Activated CD4-positive, CD25-positive, alpha-beta regulatory T cell treated with anti-CD3 and anti-CD28 coated beads, Interleukin-2, amount 50 U/mL, for 72 hours (primary cell): ENCODE measurements at places on chromosomes 3 and 15.

DNA sequence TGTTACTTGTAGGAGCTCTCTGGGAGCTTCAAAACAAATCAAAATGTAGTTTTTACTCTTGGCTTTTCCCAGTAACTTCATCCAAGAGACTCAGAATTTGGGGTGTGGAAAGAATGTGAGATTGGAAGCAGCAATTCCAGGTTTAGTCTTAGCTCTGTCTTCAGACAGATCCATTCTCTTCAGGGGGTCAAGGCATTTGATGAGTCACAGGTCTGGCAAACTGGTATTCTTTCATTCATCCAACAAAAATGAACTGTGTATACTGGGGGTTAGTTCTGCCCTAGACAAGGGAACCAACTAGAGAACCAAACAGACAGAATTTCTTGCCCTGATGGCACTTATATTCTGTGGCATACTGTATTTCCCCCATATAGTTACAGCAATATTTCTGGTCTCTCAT is 36.3 kb upstream of the CADPS start:
- DNase-seq, result no peak

- no peak for DNase-seq
Observed at GRCh38 chr3:53729618-53730017, 116.6 kb downstream of the CHDH start.

DNA sequence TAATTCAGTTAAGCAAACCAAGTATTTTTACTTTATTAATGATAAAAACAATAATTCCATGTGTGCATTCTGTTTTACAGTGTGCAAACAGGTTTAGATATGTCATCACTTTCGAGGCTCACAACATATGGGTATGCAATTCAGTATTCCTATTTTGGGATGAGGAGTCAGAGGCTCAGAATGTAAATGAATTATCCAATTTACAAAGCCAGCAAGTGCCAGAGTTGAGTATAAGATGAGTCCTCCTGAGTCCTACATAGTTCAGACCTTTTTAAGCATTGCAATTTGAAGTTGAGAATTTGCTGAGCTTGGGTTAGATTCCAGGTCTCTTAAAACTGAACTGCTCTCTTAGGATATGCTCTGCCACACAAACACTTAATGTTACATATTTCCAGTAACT is 424.2 kb upstream of the ROBO2 start:
- DNase-seq, result no peak

DNA sequence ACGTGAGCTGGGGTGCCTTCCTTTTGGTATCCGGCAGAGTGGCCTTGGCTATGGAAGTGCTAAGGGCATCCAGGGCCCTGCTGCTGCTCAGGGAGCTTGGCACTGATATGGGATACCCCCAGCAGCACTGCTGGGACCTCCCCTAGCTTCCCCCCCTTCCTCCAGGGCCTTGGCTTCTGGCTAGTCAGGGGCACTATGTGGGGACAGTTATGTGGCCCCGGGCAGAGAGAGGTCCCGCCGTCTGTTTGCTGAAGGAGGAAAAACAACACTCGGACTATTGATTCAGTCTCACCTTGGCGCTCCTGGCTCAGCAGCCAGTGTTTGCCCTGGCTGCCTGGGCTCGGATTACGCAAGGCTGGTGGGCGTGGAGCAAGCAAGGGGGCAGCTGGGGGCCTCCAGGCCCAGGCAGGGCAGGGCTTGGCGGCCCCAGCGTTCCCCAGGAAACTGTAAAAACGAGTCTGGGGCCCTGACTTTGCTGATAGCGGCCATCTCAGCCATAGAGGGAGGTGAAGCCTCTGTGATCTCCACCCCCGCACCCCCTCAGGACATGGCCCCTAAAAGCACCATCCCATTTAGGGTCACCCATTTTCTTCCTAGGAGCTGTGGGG is 5.7 kb downstream of the FURIN start:
- no peak for DNase-seq

- no peak for DNase-seq
Observed at GRCh38 chr3:172279191-172279640, 169.0 kb downstream of the GHSR start.

DNA sequence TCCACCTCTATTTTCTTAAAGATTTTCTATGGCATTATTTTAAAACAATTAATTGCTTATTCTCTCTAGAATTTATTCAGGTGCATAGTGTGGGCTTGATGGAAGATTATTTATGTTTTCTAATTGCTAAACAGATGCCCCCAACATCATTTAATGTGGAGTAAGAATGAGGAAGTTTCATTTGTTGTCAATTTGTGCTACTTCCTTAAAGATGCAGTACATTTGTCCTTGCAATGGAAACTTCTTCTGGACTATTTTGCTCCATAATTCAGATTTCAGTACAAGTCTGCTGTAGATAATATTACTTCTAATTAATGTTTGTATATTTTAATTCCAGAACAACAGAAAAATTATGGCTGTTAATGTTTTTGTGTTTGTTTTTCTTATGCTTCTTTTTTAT is 104.8 kb downstream of the TGFBR2 start:
- DNase-seq, result no peak

GRCh38 chr3:99761415-99762165 is 56.1 kb upstream of the CMSS1 start:
- no peak for DNase-seq

- DNase-seq, result no peak
Observed at GRCh38 chr3:159069091-159069490, 267.2 kb downstream of the MFSD1 start.

GRCh38 chr3:53749448-53749847 is 96.8 kb downstream of the CHDH start:
- no peak for DNase-seq
